ENCODE measurements at places on chromosomes 2 and 18. TPM values are rescaled to one million over a fixed set of nuclear protein-coding genes. Genes with fewer than 3 reads are reported as not detected.

TMEM163 gene
- not detected for total RNA-seq

DNA sequence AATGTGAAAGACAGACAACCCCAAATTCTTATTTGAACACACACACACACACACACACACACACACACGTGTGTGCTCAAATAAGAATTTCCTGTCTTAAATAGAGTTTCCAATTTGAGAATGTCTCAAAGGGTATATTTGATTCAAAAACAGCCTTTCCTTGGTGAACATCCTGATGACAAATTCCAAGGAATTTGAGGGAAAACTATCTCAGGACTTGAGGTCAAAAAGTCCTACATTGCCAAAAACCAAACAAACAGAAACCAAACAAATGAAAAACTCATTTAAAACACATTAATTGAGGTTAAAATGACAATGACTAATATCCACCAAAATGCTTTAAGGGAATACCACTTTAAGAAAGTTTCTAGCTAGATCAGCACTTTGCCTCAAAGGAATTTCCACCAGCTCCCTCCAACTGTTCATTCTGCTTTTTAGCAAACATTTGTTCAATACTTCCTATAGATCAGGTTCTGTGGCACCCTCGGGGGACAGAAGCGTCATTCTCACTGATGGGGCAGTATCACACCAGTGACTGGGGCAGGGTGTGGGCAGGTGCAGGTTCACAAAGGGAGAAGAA lies 232.1 kb upstream of the TRIB2 start:
- DNase-seq: peak; percentile 72

DNA sequence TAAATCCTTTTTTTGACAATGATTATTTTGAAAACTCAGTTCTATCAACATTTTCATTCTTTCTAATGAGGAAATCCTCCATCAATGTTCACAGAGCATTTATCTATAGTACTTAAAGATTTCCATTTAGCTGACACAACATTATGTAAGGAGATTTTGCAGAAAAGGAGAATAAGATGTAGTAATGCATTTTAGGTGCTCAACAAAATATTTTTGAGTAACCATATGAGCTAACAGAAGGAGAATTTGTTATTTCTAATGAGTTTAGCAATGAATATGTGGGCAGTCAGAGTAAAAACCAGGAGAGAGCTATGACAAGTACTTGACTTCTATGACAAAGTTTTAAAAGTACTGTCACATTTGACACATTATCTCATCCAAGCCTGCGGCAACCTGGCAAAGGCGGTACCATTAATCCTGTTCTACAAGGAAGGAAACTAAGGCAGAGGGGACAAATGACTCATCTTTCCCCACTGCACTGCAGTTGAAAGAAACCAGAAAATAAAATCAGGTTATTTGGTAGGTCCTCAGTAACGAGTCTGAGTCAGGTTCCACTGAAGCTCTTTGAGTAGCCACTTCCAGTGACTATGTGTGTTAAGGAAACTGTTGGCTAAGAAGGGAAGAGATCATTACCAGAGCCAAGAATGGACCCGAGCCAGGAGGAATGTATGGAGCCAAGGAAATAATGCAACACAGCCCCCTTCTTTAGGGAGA lies 134.1 kb upstream of the ITGB6 start:
- peak; percentile 27 for DNase-seq

DNA sequence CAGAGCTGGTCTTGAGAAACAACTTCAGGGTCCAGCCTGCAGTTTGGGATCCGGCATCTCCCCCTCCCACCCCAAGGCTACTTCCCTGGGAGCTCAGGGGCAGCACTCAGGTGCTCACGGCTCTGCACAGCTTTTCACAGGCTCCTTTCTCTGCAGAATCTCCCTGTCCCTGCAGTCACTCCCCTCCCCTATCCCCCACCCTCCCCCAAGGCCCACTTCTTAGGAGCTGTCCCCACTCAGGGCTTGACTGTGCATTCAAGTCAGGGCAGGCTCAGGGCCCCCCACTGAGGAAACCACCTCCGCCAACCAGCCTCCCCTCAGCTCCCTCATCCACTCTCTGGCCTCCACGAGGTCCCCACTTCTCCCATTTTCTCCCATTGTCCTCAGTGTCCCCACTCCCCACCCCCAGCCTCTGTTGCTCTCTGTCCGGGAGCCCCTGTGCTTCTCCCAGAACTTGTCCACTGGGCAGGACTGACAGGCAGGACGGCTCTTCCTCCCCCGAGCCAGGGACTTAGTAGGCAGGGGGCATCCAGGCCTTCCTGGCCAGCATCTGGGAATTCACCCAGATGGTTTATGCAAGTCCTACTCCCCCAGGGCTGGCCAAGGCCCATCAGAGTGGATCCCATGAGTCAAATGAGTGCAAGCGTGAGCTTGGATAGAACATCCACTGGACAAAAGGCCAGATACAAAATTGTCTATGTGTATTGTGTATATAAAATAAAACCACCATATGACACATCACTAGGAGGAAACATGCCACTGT lies 7.6 kb downstream of the NMUR1 start:
- DNase-seq: peak; percentile 47

- no peak for DNase-seq
These were observed 2.6 kb downstream of the NLRC4 start for GRCh38 chr2:32262105-32262504.

Measured in M059J (cell line).